ENCODE measurements at places on chromosomes 11 and 22.

GRCh38 chr11:44754876-44755555, 28.3 kb downstream of the TSPAN18 start:
- no peak for DNase-seq

- no peak for DNase-seq
These were observed 40.6 kb upstream of the CRTAM start for GRCh38 chr11:122797651-122798050.

GRCh38 chr22:29313576-29314466, 1.7 kb downstream of the RASL10A start:
- DNase-seq: no peak

DNA sequence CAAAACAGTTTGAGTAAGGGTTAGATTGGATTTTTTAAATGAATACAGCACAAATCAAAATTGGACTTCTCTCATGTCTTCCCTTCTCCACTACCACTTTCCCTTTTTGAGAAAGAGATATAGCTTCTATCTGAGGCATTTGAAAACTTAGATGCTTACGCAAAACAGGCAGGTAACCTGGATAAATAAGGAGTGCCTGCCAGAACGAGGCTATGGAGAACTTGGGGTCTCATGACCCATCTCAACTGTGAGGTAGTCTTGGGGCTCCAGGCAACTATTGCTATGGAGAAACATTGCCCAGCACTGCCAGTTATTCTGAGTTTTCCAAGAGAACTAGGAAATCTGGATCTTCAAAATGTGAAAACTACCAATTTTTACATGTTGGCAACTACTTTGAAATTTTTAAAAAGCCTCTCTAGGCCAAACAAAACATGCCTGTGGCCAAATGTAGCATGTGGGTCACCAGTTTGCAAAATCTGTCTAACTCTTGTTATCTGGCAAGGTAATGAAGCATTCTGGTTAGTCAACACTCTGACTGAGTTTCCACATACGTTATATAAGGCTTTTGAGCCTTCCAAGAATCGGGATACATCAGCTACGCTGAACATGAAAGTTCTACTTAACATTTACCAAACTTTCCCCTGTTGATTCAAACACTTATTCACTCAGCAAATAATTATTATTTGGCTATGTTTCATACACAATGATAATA, 752.7 kb downstream of the KCNA4 start:
- DNase-seq: no peak

DNA sequence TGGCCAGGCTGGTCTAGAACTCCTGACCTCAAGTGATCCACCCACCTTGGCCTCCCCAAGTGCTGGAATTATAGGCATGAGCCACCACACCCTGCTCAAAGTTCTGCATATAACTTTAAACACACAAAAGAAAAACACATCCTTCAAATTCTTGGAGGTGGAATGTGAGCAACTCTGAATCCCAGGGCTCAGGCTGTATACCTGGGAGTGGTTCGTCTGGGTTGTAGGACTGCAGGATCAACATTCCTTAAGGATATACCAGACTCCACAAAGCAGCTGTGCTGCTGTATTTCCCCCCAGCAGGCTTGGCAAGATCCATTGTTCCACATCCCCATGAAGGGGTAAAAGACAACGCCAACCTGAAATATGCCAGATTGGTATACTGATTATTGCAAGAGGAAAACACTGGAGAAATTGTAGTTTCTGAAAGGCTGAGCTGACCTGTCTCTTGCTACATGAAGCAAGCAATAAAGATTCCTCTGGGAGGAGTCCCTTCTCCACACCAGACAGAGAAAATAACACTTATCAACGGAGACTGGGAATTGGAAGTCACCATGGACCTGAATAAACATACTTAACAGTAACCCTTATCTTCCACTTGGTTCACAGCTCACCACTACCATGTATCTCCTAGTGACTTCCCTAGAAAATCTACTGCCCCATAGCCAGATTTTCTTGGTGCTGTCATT, 12.2 kb upstream of the RPS3 start:
- no peak for DNase-seq

GRCh38 chr22:33467620-33468095, 409.5 kb upstream of the SYN3 start:
- no peak for DNase-seq

DNA sequence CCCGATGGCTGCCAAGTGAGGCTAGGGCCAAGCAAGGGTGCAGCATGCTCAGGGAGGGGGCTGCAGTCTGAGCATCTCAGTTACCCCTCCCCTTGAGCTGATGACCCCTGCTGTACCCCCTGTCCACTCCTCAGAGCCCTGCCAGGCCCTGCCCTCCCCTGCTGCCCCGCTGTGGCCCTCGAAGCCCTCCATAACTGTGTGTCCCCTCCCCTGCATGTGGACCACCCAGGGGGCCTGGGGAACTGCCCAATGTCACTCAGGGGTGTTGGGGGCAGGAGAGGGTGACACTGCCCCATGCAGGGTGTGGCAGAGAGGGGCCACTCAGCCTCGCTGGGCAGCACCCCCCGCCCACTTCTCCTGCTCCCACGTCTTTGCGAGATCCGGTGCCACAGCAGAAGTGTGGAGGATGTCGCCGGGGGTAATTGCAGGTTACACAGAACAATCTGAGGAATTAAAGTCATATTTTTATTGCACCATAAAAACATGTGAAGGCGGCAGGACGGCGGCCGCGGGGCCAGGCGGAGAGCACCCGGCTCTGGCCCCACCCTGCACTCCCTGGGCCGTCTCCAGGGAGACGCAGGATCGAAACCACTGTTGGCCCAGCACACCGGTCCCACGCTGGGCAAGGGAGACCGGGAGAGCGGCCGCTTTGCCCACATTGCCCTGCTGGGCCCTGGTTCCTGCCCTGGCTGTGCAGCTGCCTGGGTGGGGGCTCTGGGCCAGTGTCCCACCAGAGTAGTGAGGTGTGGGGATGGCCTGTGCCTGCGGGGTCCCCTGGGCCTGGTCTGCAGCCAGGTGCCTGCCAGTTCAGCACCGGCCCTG, 18.7 kb upstream of the GNB1L start:
- no peak for DNase-seq

DNA sequence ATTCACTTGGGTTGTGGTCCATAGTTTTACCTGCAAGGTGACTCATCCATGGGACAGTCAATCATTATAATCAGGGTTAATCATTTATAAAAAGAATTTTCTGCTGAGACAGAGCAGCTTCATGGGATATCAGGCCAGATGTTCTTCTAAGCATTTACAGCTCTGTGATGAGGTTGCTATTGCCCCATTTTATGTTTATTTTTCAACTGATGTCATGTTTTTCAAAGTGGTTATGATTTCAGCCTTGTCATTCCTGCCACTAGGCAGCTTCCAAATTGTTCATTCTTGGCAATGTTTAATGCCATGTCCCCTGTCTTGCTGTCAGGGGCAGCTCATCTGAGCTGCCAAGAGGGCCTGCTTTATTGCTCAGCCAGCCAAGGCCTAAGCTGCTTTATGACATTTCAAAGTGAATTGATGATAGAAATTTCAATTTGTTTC, 35.9 kb upstream of the ZBED5 start:
- DNase-seq: no peak

- DNase-seq: no peak
These were observed 8.7 kb upstream of the B4GALNT4 start for GRCh38 chr11:360326-361280.

GRCh38 chr11:9600644-9601036, 27.2 kb downstream of the WEE1 start:
- DNase-seq: no peak

DNA sequence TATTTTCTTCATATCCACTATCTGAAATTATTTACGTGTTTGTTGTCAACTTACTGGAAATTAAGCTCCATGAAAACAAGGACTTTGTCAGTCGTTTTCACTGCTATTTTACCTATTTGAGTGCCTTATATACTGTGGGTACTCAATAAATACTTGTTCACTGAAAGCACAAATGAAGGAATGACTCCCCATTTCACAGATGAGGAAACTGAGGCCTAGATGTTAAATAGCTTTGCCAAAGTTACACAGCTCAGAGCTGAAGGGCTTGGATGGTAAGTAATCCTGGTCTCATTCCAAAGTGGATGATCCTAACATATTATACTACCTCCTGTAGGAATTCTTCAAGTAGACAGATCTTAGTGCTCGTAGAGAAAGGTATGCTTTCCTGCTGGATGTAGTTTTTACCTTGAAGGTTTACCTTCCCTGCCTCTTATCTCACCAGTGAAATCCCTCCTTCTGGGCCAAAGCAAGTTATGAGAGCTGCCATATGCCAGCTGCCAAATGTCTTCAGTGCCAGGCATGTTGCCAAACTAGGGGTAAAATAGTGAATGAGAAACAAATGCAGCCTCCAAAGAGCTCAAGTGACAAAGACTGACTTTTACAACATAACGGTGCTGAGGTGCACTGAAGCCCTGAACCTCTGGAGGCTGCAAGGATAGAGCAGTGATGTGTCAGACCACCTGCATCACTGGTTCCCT, 129.7 kb downstream of the TRIM44 start:
- no peak for DNase-seq

DNA sequence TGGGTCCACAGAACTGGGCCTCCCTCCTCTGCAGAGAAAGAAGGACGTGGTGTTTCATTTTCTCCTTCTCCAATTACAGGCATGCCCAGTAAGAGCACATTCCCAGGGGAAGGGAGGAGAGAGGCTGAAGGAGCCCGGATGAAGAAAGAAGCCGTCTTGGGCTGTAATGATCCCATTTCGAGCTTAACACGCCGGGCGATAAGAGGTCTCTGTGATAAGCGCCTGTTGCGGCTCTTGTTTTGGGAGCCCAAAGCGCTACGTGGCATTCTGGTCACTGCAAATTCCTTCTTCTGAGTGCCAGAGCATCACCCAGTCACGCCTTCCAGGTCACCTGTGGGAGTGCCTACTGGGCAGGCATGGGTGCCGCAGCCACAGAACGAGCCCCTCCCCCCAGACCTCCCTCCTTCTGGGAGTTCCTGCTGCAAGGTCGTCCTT, 57.5 kb downstream of the ANO1 start:
- DNase-seq: no peak

DNA sequence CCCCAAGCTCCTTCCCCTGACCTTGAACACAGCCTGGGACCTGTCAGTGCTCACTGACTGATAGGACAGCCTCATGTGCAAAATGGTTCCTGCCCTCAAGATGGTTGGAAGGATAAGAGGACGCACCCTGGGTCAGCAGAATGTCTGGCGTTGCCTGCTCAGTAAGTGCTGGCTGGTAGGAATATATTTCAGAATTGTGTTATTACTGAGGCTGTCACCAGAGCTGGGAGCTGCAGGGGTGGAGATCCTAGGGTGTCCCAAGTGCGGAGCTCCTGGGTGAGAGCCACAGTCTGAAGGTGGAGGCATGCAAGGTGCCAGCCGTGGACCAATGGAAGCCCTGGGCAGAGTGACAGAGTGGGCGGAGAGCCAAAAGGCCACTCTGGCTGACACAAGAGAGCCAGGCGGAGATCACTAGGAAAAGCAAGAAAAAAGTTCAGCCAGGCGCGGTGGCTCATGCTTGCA, 1.0 kb upstream of the SEC14L4 start:
- DNase-seq: no peak

DNA sequence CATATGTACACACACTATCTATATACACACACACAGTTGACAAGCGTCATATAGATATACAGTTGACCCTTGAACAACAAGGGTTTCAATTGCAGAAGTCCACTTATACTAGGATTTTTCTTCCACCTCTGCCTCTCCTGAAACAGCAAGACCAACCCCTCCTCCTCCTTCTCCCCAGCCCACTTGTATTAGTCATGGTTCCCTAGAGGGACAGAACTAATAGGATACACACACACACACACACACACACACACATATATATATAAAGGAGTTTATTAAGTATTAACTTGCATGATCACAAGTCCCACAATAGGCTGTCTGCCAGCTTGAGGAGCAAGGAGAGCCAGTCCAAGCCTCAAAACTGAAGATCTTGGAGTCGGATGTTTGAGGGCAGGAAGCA, 92.9 kb downstream of the DHCR7 start:
- DNase-seq: no peak
